ENCODE measurements at places on chromosomes 7 and 10. TPM values are rescaled to one million over a fixed set of nuclear protein-coding genes. Genes with fewer than 3 reads are reported as not detected.

The PTF1A gene
- not detected for total RNA-seq

The NPFFR1 gene
- 0.12 TPM for total RNA-seq

The MASTL gene
- total RNA-seq = 12.2 TPM

The HUS1 gene
- 26.5 TPM for total RNA-seq

The PLEKHS1 gene
- 21.9 TPM for total RNA-seq

The PLEKHA1 gene
- 73.2 TPM for total RNA-seq

The CLCN1 gene
- total RNA-seq = not detected

The FRMPD2 gene
- 11.3 TPM for total RNA-seq

The PPP1R17 gene
- not detected for total RNA-seq

The ADAP1 gene
- total RNA-seq = 11.5 TPM

The ATP5F1C gene
- total RNA-seq = 175 TPM

The EGR2 gene
- 0.82 TPM for total RNA-seq

The COL26A1 gene
- 0.25 TPM for total RNA-seq

Data from lung (tissue), 17 donors.